ENCODE measurements at places on chromosomes 6 and 20.
A peak's percentile ranks its signal among the peaks of the same experiment; 100 is the strongest.

DNA sequence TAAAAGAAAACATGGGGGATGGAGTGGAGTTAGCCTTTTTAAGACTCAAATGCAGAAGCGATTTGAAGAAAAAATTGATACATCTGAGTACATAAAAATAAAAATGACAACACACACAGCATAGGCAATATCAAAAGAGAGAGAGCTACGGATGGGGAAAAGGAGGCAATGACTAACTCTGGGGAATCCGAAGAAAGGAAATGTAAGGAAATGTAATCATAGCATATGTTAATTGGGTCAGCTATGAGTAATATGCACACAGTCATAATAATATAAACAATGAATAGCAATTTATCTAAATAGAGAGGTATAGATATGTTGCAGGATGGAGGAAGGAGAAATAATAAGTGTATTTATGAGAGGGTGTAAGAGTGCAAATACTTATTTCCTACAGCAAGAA, 83.4 kb downstream of the NOL4L start:
- DNase-seq = no peak

GRCh38 chr20:44728801-44729443, 13.8 kb downstream of the CCN5 start:
- no peak for DNase-seq

DNA sequence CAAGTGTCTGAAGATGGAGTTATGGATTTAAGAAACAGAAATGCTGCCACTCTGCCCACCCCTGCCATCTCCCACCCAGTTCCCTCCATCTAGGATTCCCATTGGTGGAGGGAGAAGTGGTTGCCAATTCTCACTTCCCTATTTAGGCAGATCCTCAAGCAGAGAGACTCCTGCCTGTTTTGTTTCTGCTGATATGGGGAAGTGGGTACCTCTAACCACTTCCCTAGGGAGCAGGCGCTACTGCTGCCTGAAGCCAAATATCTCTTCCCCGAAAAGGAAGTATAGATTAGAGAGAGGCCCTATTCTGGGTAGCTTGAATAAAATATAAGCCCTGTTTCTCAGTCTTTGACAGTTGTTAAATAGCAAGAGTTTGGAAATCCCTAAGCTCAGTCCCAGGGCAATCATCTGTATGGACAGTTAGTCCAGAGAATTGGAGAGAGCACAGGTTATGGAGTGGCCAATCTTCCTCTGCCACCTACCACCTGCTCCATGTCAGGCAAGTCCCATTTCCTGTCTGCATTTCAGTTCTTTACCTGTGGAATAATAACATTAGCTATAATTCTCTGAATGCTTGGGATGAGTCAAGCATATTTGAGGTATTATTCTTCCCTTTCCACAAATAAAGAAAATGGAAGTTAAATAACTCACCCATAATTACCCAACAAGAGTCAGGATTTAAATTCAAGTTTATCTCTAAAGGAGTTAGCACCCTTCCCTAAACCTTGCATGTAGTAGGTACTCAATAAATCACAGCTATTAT, 2.6 kb upstream of the ADGB start:
- no peak for DNase-seq

GRCh38 chr6:9225441-9225871, 790.1 kb upstream of the SLC35B3 start:
- no peak for DNase-seq

- DNase-seq = peak; percentile 13
Measured at GRCh38 chr6:11172501-11173327, 59.8 kb downstream of the NEDD9 start.

DNA sequence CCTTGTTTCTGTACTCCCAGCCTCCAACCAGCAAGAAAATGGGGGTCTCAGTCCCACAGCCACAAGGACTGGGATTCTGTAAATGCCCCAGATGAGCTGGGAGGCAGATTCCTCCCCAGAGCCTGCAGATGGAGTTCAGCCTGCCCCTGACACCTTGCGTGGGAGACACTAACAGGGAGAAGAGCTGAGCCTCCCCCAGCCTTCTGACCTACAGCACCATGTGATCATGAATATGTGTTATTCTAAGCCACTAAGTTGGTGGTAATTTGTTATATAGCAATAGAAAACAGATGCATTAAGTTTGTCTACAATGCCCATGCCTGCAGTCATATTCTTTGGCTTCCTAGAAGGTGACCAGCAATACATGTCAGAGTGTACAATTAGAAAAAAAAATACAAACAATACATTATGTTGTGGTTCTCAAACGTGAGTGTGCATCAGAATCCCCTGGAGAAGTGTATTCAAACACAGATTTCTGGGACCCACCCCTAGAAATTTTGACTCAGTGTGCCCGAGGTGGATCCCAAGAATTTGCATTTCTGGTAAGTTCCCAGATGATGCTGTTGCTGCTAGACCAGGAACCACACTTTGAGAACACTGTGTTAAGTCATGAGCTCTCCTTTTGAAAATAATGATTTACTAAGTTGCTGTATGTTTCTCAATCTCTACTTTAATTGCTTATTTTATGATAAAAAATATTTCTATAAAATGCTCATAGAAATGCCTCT, 39.9 kb downstream of the SLC22A3 start:
- DNase-seq = no peak

GRCh38 chr20:21436205-21436604, 38.9 kb upstream of the NKX2-4 start:
- no peak for DNase-seq

DNA sequence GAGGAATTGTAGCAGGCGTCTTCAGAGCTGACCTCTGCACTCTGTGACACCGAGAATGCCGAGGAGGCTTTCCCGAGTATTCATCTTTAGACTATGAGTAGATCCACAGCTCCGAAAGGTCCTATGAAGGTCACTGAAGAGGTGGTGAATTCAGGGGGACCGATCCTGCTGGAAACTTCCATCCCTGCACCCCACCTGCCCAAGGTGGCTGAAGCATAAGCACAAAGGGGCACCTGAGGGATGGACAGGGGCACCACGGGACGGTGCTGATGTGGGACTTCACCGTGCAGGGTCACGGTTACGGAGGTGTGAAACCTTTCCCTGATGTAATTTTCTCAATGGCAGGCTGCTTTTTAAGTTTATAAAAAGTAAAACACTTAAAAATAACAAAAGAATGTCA, 24.4 kb downstream of the DIDO1 start:
- DNase-seq = no peak

DNA sequence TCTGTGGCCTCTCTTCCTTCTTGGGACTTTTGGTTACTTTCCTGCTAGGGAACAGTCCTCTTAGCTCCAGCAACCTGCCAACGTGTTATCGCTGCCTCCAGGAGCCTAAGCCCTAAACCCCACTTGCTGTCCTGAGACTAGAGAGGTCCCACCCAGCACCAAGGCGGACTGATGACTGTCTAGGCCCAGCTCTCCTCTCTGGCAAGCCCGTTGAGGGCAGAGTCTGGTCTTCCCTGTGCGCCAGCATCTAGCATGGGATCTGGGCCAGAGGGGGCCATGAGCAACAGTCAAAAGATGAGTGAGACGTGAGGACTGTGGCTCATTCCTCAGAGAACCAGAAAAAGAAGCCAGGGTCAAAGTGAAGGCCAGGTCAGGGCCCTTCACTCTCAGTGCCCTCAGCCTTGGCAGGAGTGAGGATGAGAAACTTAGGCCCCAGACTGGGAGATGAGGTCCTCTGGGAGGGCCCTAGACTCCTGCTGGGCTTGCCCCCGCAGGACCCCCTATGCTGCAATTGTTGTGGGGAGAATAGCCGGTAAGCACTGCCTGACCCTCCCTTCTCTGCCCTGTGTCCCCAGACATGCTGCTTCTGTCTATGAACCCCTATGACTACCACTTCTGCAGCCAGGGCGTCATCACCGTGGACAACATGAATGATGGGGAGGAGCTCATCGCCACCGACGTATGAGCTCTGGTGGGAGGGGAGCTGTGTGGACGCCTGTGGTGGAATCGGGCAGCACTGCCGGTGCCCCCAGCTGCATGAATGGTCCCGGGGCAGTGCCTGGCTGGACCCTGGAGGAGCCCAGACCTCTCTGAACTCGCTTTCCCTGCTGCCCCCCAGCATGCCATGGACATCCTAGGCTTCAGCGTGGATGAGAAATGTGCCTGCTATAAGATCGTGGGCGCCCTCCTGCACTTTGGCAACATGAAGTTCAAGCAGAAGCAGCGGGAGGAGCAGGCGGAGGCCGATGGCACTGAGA, 30.9 kb downstream of the MYH7B start:
- DNase-seq = no peak

DNA sequence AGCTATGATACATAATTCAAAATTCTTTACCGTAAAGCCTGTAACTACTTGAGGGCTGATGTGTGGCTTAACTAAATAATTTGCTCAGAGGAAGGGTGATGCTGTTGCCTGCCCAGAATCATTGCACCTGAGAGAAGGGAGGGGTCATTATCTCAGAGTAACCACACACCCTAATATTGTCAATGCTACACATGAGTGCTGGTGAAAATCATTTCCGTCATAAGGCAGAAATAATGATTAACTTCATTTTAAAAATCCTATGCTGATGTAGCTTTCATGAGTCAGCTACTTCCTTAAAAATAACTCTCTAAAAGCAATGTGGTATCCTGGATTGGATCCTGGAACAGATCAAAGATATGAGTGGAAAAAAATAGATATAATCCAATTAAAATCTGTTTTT, 146.4 kb upstream of the FAM83B start:
- no peak for DNase-seq

GRCh38 chr20:7003598-7003997, 236.1 kb downstream of the BMP2 start:
- DNase-seq = no peak

DNA sequence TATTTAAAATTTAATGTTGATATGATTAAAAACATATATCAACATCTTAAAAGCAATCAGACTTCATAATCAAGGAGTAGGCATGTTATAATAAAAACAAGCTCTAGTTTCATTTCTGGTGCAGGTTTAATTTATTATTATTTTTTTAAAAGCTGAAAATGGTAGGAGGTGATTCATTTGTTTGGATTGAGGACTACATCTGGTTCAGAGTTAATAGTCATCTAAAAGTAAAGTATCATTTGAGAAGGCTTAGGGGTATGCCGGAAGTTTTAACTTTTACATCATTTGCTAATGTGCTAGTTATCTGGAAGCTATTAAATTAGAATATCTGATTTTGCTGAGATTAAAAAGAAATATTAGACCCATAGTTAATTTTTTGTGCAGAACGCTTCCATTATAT, 169.5 kb upstream of the LAMA2 start:
- no peak for DNase-seq

- no peak for DNase-seq
Measured at GRCh38 chr20:62136283-62137091, 6.7 kb downstream of the PSMA7 start.

GRCh38 chr6:22737331-22737730, 168.0 kb downstream of the HDGFL1 start:
- DNase-seq = no peak

DNA sequence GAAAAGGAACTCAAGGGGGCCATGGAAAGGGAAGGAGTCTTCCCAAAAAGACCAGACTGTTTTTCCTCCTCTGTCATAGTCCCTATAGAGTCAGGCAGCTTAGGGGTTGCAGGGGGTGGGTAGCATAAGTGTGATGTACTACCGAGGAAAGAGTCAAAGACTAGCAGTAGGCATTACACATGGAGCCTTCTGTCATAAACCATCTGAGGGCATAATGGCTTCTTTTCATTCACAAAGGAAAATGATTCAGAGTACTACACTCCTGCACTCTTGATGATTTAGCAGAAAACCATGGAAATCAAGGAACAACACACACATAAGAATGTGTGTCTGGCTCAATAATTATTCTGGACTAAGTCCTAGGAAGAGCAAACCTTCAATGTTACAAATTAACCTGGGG, 14.9 kb downstream of the PLN start:
- DNase-seq = no peak

- no peak for DNase-seq
Measured at GRCh38 chr6:11333132-11333849, 100.8 kb upstream of the NEDD9 start.

- no peak for DNase-seq
Measured at GRCh38 chr6:109791301-109791700, 100.2 kb downstream of the FIG4 start.

- no peak for DNase-seq
Measured at GRCh38 chr20:60903325-60903971, 348.6 kb upstream of the CDH4 start.

- DNase-seq = no peak
Measured at GRCh38 chr6:85403331-85404015, 46.4 kb upstream of the NT5E start.

GRCh38 chr6:137661601-137662000, 167.4 kb upstream of the OLIG3 start:
- no peak for DNase-seq

GRCh38 chr6:53424300-53424699, 75.5 kb upstream of the ELOVL5 start:
- DNase-seq = no peak

DNA sequence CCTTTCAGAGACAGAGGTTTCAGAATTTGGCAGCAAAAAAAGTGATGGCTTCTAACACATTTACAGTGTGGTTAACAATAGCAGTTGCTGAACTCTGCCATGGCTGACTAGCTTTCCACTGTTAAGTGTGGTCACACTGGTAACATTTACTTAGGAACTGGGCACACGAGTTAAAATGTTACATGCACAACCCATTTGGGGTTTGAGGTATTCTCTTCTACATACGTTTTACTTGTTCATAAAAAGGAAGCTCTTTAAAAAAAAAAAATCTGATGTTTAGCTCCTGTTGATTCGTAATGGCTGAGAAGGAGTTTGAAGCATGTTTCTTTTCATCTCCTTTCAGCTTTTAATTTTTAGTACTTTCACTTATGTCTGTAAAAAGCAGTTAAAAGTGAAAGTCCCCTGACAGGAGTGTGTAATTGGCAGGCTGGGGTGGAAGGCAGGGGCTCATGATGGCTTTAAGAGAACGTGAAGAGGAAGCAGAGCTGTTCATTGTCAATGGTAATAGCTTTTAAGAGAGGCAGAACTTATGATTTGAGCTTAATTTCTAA, 245.9 kb downstream of the FARS2 start:
- DNase-seq = peak; percentile 50

DNA sequence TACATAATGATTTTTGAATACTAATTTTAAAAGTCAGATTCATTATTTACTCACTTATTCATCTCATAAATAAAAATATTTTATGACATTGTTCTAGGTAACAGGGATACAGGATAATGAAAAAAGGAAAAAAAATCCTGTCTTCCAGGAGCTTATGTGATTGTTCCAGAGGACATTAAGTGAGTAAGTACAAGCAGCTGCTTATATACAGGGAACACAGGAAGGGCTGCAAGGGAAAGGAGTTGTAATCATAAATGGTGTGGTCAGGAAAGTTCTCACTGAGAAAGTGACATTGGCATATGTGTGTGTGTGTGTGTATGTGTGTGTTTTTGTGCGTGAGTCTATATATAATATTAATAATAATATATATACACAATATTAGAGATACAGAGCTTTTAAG, 121.8 kb downstream of the HAO1 start:
- DNase-seq = no peak

- DNase-seq = no peak
Measured at GRCh38 chr6:62492192-62492822, 206.3 kb upstream of the KHDRBS2 start.

GRCh38 chr6:21115111-21115510, 478.4 kb upstream of the SOX4 start:
- DNase-seq = no peak

- no peak for DNase-seq
Measured at GRCh38 chr6:140091895-140092294, 717.4 kb upstream of the CITED2 start.
